ENCODE measurements at places on chromosomes 2 and 18. TPM values are rescaled to one million over a fixed set of nuclear protein-coding genes. Genes with fewer than 3 reads are reported as not detected.

TMEM247 gene
- not detected for total RNA-seq

ERMN gene
- not detected for total RNA-seq

REG3G gene
- not detected for total RNA-seq

EFHD1 gene
- total RNA-seq, result 142 TPM

CD28 gene
- 4.0 TPM for total RNA-seq

LRATD1 gene
- 5.7 TPM for total RNA-seq

TMEM127 gene
- 61.9 TPM for total RNA-seq

GALR1 gene
- not detected for total RNA-seq
